ENCODE measurements at places on chromosomes 11 and 22.
A peak's percentile ranks its signal among the peaks of the same experiment; 100 is the strongest.

- DNase-seq = no peak
Measured at GRCh38 chr11:108857382-108857781, 192.5 kb downstream of the DDX10 start.

DNA sequence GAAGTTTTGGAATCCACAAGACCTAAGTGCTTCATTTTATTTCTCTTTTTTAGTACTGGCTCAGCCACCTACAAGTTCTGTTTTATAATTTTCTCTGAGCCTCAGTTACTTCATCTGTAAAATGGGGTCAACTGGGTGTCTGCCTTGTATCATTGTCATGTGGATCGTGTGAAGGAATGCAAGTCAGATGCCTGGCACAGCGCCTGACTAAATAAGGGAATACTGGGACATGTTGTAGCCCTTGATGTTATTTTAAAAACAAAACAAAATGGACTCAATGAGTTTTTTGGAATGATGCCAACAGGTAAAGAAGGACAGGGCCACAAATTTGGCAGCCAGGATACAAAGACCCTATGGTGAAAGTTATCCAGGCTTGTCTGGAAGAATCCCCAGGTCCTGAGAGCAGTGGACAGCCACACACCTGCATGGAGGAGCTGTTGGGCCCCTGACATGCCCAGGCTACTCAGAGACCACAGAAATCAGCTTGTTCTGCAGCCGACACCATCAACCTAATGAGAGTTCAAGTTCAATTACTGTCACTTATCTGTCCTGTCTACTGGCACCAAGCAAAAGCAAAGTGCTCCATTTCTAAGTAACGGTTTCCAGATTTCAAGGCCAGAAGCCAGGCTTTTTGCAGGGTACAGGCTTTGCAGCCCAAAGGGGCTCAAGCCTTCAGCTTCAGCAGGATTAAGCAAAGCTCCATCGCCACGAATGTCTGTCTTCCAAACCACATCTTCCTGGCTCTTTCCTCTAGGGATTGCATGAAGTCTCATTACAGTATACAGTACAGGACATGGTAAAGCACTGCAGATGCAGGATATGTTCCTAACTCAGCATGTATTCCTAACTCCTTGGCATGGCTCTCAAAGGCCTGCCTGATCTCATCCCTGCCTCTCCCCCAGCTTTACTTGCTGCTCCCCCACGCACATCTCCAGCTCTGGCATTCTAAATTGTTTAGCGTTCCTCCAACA is 18.4 kb downstream of the DKK3 start:
- no peak for DNase-seq

DNA sequence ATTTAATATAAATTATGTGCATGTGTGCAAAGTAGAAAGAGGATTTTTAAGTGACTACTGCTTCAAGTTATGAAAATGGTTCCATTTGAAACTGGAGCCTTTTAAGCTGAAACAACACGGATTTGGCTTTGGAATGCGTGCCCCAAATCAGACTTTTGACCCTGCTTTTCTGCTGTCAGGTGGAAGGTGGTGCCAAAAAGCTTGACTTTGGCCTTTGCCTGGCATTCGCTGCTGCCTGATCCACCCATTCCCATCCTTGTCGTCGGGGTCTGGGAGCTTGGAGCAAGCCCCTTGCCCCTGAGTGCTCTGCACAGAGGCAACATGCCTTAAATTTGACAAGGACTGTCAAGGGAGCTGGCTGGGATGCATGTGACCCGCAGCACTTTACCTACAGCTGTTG is 335.3 kb upstream of the SYN3 start:
- no peak for DNase-seq

- DNase-seq = no peak
Measured at GRCh38 chr11:68549789-68550484, 89.4 kb downstream of the PPP6R3 start.

- no peak for DNase-seq
Measured at GRCh38 chr11:20443596-20443995, 56.1 kb downstream of the PRMT3 start.

DNA sequence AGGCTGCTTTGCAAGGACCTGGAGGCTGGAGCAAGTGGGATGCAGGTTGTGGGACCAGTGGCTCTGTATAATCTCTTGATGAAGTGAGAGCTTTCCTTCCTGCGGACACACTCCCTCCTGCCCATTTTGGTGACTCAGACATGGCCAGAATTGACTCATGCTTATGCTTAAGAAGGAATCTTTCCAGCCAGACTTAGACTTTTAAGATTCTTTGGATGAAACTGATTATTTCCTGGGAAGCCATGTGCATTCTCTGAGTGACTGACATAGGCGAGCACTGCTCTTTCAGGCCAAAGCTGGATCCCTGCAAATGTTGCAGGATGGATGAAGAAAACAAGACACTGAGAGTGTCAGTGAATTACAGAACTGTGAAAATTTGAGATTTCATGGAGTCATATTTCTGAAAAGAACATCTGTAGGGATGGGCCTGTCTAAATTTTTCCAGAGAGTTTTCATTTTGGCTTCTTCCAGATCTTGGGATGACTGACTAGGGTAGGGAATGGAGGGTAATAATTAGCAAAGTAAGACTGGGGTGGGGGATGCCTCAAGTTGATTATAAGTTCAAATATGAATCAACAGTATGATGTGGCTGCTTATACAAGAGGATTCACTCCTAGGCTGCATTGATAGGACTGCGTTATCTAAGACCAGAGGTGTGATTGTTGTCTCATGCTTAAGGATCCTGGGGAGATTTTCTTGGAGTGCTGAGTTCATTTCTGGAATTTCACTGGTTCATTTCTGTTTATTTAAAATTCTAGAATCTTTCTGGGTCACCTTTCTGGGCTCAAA is 195.8 kb downstream of the HIPK3 start:
- no peak for DNase-seq

DNA sequence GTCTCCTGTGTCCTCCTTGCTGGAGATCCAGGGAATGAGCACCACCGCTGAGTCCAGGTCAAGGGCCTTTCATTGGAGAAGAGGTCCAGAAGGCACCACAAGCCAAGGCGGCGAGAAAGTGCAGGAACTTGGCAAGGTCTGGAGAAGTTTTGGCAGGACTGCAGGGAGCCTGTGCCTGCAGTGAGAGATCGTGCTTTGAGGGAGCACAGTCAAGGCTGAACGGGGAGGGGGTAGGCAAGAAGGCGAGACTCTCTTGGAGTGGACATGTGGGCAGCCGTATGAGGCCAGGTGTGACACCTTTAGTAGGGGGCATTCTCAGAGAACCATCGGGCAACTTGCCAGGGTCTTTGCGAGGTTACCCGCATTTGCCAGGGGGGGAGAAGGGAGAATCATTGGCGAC is 30.5 kb downstream of the LRRC10B start:
- DNase-seq = no peak

- peak; percentile 66 for DNase-seq
Measured at GRCh38 chr22:50267591-50268390, 2.4 kb downstream of the MAPK11 start.

DNA sequence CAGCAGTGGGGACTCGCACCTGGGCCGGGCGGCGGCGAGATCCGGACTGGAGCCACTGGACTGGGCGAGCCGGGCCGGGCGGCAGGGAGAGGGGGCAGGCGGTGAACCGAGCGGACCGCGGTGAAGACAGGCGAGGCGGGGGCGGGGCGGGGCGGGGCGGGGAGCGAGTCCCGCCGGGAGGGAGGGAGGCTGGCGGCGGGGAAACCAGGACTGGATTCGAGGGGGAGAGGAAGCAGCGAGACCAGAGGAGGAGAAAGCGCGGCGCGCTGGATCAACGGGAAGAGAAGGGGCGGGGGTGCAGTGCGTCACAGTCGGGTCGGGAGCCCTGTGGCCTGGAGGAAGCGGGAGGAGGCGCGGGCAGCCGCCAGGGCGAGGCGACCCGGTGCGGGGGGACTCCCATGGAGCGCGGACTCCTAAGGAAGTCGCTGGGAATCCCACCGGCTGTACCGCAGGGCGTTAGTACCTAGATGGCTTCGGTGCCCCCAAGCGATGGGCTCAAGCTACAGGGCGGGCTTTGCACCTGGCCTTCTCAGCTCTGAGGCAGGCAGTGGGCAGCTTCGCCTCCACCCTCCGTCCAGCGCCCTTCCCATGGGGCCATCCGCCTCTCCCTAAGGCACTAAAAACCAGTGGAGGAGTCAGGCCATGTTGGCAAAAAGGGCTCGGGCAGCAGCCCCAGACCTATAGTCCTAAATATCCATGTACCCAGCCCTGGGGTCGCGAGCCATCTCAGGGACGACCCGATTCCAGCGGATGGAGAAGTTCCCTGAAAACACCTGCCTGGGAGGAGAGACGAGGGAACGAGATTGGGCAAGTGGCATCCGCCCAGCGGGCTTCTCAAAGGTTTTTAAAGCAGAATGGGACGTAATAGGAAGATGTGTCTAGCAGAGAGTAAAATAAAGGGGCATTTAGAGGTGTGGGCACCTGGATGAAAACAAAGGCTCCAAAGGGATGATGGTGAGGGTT is at the start of gene TMEM121B:
TMEM121B (minus strand) TSS at position 128 of the 963 bp plus-strand sequence. CDS start 233 bp downstream, outside the sequence.
- DNase-seq = peak; percentile 23

DNA sequence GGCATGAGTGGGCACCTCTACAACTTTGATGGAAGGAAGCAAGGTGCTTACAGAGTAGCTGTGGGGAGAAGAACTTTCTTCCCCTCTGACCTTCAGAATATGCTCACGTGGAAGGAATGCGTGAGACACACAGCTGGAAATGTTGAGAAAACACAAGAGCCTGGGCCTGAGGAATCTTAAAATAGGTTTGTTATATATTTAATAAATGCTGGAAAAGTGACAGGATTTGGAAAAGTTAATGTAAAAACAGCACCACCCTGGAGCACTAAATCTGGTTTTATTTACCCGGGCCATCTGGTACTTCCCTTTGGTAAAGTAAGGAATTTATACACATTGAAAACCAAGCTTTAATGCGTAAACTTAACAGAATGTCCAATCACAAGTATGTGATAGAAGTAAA is 14.0 kb upstream of the AMPD3 start:
- no peak for DNase-seq

Measured in stimulated activated CD4-positive, alpha-beta T cell treated with anti-CD3 and anti-CD28 coated beads, Interleukin-1b, Interleukin-23, amount 100 ng/mL, for 48 hours (primary cell).